ENCODE measurements at places on chromosomes 5 and 9. TPM values are rescaled to one million over a fixed set of nuclear protein-coding genes. Genes with fewer than 3 reads are reported as not detected.

The CTXN3 gene
- polyA plus RNA-seq, result not detected

The WDR41 gene
- polyA plus RNA-seq, result 61.1 TPM

The PCDHA9 gene
- polyA plus RNA-seq, result 0.01 TPM

The LCN1 gene
- not detected for polyA plus RNA-seq

The PCDHB7 gene
- polyA plus RNA-seq, result 6.1 TPM

The ASTN2 gene
- polyA plus RNA-seq, result 16.8 TPM

The MLANA gene
- polyA plus RNA-seq, result 0.61 TPM

The PCDHB8 gene
- 1.4 TPM for polyA plus RNA-seq

The CCNJL gene
- 10.1 TPM for polyA plus RNA-seq

The VCAN gene
- 336 TPM for polyA plus RNA-seq

The SLC25A2 gene
- polyA plus RNA-seq, result not detected

The CYSRT1 gene
- polyA plus RNA-seq, result 14.2 TPM

All from right renal pelvis (tissue), 4 donors.